CD4-positive, alpha-beta T cell treated with Interleukin-10 for 1 hour (primary cell): ENCODE measurements at places on chromosomes 1 and 21.

- DNase-seq = no peak
Measured at GRCh38 chr1:207140536-207140935, 36.5 kb downstream of the C4BPA start.

DNA sequence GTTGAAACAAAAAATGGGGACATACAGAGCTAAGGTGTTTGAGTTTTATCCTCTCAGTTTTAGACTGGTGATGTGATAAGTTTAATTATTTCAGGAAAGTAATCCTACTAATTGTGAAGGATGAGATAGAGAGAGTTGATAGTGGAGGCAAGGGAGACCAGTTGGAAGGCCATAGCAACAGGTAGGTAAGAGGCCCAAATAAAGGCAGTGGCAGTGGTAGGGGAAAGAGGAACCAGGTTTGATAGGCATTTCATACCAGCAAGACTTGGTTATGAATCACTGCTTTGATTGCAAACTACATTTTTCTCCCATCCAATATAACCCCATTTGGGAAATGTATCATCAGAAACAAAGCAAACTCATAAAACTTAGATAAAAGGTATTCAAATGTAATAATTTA, 63.1 kb upstream of the SH3GLB1 start:
- DNase-seq = no peak

GRCh38 chr21:15627823-15628222, 102.0 kb upstream of the USP25 start:
- DNase-seq = no peak

- no peak for DNase-seq
Measured at GRCh38 chr1:157585984-157586383, 11.9 kb downstream of the FCRL4 start.

DNA sequence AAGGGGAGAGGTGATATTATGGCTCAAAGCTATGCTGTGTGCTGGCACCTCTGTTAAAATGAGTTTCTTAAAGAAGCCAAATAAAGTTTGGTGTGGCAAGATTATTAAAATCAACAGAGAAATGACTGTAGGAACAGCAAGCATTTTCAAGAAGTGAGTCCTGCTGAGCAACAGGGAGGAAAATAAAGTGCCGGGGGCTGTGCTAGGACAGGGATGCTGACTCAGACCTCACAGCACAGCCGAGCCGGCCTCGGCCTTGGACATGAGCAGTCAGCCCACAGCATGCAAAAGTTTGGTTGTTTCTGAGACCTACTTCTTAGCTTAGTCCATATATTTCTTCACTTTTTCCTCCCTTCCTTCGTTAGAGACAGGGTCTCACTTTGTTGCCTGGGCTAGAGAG, 19.2 kb downstream of the CNIH3 start:
- no peak for DNase-seq

DNA sequence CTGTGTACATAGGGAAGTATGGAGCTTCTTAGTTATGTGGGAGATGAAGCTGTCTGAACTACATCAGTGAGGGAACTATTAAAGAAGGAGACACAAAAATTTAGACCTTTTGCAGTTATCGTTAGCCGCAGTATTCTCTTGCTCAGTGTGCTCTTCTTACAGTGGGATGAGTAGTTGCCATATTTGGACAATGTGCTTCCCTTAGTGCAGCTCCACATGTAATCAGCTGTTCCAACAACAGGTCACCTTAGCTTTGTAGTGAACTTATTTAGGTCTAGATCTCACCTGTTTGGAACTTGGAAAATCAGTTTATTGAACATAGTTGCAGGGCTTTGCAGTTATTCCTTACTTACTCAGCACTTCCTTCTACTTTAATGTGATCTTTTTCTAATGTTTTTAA, 18.1 kb downstream of the GPR52 start:
- DNase-seq = no peak
